ENCODE measurements at places on chromosomes 6 and 20.

DNA sequence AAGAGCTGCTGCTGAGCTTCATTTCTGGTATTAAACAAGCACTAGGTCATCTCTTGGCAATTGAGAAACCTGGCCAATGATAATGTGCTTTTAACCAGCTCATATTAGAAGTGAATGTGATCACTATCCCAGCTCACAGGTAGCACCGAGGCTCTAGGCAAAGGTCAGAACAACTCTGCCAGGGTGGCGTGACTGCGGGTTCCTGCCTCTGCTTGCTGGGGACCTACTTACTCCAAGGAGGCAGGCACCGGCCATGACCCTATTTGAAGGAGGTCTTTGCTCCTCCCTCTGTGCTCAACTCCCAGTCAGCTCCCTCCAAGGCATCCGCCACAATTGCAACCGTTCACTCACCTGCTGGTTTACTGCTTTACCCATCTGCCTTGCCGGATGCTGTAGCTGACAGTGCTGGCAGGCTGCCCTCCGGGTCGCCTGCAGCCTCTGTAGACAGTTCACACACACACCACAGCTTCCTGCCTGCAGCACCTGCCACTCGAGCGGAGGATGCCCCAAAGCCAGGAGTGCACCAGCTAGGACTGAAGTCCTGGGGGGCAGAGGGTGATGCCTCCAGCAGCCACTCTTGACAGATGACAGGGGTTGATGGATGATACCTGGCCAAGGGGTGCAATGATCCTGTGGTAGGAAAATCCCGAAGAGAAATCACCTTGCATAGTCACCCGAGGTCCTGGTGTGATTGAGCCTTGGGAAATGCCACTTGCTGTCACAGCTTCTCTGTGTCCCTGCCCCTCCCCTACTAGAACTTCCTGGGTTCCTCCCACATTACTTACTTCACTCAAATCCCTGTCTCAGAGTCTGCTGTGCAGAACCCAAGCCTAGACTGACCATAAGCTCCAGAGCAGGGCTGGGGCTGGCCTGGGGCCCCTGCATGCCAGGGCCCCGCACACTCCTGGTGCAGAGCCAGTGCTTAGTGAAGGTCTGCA is 8.8 kb upstream of the VSX1 start:
- peak; percentile 47 for DNase-seq

- DNase-seq = no peak
Measured at GRCh38 chr20:19735446-19735845, 22.6 kb upstream of the RIN2 start.

DNA sequence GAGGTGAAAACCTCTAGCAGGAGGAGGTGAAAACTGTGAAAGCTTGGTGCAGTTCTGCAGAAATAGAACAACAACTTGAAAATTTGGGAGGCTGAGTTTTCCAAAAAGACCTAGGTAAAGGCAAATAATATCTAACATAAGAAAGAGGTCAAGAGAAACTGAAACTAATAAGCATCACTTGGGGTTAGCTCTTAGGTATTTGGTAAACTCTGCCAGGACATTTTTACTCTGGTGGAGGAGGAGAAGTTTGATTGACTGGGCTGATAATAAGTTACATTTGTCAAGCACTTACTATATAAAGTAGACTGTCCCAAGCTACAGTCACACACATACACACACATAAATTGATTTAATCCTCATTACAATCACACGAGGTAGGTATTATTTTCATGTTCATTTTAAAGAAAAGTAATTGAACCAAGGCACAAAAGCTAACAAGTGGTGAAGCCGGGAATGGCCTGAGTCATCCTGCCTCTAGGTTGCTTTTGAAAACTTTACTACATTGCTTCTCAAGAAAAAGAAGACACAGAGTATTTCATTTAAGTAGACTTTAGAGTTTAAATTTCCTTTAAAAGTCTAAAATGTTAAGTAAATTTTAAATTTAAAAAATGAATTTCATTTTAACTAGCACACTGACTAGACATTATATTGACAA is 275.5 kb downstream of the PTPRK start:
- no peak for DNase-seq

DNA sequence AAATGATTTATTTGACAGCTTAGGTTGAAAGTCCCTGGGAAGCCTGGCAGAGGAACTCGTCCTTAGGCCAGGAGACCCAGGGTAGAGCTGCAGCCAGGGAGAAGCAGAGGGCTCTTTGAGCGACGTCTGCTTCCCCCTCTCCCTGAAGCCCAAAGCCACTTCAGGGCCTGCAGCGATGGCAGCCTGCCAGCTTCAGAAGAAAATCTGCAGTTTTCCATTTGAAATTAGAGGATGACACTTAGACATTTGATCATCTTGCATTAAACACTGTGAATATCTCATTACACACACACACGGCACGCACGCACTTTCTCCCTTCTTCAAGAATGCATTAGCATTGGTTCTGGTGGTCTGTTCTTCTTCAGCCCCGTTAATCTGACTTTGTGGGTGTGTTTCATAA is 96.5 kb downstream of the PLEKHG1 start:
- DNase-seq = no peak

- DNase-seq = no peak
Measured at GRCh38 chr6:12504325-12504966, 212.1 kb upstream of the PHACTR1 start.

GRCh38 chr6:110529355-110529754 is 52.9 kb upstream of the SLC22A16 start:
- DNase-seq = no peak

- no peak for DNase-seq
Measured at GRCh38 chr20:45735988-45736387, 13.8 kb downstream of the SPINT4 start.

- no peak for DNase-seq
Measured at GRCh38 chr20:30594112-30594511, 663.4 kb upstream of the DEFB115 start.

DNA sequence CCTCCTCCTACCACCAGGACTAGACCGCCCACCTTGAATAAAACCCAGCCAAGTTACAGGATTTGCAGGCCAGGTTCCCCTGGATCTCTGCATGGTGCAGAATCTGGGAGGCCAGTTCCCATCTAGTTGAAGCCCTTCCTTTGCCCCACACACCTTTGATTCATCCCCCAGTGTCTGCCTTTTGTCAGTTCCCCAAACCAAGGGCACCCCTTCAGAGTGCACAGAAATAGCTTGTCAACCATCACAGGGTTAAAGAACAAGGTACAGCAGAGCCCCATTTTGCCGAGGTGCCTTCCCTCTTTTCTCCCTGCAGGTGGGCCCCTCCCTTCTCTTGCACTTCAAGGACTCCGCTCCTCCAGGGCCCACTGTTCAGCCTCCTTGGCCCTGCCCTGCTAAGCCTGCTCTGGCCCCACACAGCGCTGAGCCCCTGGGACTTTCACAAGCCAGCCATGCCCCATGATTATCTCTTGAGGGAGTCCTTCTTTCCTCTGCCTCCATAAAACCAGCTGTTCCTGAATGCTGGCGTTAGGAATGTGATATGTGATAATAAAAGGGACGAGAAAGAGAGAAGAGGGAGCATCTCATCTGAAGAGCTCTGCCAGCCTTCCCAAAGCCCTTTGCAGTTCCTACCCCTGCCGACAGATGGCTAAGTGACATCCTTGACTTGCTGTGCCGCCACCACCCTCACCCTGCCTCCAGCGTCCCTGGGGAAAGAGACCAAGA is 280.3 kb downstream of the CDC5L start:
- DNase-seq = peak; percentile 22

DNA sequence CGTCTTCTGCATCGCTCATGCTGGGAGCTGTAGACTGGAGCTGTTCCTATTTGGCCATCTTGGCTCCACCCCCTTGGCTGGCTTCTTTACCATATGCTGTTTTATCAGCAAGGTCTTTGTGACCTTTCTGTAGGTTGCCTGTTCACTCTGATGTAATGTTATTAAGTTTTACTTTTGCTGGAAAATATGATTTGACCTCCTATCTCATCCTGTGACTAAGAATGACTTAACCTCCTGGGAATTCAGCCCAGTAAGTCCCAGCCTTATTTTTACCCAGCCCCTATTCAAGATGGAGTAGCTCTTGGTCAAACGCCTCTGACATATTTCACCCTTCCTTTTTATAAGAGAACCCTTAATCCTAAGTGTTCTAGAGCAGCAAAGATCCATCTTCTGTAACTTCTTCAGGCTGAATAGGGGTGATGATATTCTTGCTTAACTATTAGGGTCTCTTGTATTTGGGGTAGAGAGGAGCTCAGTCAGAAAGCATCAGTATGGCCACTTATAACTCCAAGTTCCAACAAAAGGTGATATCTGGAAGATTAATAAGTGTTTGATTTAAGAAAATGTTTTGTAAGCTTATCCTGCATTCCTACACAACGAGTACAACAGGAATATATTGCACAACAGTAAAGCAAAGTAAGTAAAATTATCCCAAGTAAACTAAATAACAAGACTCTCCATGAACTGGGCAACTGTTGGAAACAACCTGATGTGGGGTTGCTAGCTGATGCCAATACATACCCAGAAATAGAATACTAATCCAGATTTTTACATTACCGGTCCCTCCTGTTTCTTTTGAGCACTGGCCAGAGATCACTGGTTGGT is 23.1 kb upstream of the HMGN3 start:
- DNase-seq = no peak

DNA sequence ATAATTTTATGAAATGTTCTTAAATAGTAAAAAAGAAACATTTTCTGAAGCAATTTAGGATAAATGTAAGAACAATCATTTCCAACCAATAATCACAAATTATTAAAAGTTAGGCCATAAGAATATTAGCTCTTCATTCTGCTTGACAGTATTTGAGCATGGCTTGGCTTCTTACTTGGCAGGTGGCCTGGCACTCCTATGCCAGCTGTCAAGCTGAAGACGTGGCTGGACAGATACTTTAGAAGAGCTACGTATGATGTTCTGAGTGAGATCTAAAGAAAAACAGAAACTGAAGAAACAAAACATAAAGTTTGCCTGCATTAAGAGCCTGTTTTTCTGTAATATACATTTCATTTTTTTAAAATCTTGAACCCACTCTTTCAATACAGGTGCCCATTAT is 438.9 kb downstream of the GRIK2 start:
- no peak for DNase-seq

- DNase-seq = no peak
Measured at GRCh38 chr6:144722925-144723324, 437.8 kb downstream of the UTRN start.

GRCh38 chr6:123000244-123000770 is 4.3 kb downstream of the CLVS2 start:
- no peak for DNase-seq

DNA sequence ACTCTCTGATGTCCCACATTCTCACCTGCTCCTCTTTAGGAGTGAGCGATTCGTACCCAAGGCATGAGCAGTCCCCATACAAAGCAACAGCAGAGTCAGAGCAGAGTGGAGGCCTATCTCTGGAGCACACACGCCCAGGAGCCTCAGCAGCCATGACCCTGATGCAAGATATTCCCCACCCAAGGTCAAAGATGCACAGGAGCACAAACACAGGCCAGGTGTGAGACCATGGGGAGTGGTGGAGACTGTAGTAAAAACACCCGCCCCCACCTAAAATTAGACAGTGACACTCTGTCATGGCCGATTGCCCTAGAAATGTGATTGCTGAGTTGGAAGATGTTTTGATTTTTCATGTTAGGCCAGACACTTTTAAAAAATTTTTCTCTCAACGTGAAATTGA is 21.4 kb downstream of the RRBP1 start:
- no peak for DNase-seq

- peak; percentile 7 for DNase-seq
Measured at GRCh38 chr6:116011520-116011919, 49.2 kb downstream of the FRK start.

- DNase-seq = no peak
Measured at GRCh38 chr6:139591075-139591865, 216.8 kb upstream of the CITED2 start.

- no peak for DNase-seq
Measured at GRCh38 chr6:158538741-158539140, 21.1 kb upstream of the TMEM181 start.

DNA sequence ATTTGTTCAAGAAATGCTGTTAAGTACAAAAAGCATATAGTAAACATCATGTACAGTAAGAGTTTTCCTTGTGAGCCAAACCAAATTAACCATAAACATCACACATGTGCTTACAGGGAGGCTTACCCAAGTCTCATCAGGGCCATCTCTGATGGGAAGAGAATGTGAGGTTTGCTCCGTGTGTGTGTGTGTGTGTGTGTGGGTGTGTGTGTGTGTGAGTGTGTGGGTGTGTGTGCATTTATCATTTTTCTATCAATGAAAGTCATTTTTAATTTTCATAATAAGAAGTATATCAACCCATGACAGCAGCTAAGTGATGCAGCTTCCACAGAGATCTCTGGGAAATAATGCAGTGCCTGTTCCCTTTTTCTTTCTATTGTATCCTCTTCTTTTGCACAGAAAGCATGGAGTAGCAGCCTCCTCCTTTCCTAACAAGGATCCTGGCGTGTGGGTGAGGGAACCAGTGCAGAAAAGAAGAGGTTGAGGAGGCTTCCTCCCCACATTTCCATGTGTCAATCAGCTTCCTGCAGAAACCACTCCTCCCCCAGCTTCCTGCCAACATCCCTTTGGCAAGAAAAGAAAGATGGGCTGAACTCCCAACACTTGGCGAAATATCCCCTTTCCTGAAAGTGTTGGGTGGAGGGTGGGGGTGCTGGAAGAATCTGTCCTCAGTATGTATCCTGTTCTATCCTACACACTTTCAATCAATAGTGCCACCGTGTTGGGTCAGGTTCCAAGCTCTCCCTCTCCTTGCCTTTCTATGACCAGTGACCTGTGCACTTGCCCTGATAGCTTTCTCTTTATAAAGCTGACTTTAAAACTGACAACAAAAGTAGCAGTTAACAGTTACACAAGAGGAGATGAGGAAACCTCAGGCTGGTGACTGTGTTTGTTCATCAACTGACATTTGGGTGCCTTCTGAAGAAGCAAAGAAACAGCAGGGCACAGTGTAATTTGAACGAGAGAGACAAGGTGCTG is 251.8 kb upstream of the CITED2 start:
- DNase-seq = no peak

GRCh38 chr6:2226775-2227174 is 18.6 kb downstream of the GMDS start:
- DNase-seq = no peak

- DNase-seq = no peak
Measured at GRCh38 chr6:118712969-118713368, 61.6 kb upstream of the CEP85L start.

DNA sequence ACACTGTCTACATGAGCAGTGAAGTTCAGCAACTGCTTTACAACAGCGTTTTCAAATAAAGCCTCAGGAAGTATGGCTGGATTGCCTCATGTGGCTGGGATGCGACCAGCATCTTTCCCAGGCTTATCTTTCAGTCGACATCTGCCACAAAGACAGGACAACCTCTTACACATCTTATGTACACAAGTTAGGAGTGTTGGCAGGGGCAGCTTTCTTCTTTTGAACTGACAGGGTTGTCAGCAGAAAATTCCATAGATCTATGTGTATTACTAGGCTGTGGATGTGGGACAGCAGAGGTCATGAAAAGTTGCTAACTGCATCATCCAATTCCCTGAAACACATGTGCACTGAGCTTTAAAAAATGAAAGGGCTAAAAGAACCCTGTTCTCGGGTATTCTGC is 48.1 kb downstream of the PLAGL1 start:
- DNase-seq = no peak

- no peak for DNase-seq
Measured at GRCh38 chr20:8540466-8540865, 408.4 kb downstream of the PLCB1 start.
